CD4-positive, alpha-beta T cell treated with Interferon alpha-2 for 1 hour (primary cell): ENCODE measurements at places on chromosomes 5 and 9.

- no peak for DNase-seq
Measured at GRCh38 chr5:32302835-32303754, 9.6 kb downstream of the MTMR12 start.

DNA sequence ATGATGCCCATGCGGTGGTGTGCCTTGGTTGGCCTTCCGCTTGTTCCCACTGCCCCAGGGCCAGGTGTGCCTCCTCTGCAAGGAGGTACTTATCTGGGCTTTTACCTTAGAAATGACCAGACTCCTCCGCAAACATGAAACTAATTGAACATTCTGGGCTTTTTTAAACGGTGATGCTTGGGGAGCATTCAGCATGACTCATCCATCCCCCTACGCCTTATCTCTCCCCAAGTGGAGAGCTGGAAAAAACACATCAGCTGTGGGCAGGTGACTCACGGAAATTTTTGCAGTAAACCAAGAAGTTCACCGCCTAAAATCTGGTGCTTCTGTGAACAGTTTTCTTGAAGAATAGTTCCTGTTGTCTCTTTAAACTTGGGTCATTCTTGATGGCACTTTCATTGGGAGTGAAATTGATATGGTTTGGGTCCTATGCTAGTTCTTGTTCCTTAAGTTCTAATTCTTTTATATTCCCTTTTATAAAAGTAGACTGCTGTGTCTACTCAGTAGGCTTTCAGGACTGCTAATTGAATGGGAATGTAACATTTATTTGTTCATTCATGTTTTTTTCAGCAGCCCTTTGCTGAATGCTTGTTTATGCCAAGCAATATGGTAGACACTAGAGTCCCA is 39.6 kb downstream of the SFXN1 start:
- no peak for DNase-seq

- DNase-seq = no peak
Measured at GRCh38 chr5:62354028-62354874, 48.2 kb downstream of the KIF2A start.

- DNase-seq = no peak
Measured at GRCh38 chr5:55934115-55934613, 60.6 kb downstream of the IL6ST start.

DNA sequence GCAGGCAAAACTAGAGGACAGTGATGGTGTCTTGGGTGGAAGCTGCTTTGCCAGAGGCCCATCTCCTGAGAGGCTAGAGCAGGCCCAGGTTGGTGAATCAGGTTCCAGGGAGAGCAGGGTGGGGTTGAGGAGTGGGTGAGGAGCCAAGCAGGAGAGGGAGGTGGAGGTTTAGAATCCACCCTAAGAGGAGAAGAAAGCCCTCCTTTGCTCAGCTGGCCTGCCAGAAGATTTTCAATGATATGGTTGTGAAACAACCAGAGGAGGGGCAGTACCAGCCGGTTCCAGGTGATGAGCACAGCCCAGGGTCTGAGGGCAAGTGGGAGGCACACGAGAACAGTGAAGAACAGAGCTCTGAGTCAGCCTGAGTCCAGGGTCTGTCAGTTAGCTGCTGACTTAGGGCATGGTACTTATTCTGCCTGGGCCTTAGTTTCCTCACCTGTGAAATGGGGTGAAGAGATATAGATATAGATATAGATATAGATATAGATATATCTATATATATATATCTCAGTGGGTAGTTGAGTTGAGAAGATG is 17.8 kb downstream of the PPARGC1B start:
- no peak for DNase-seq
